Adrenal gland (tissue), 19 donors: ENCODE measurements at places on chromosomes 5 and 9. TPM values are rescaled to one million over a fixed set of nuclear protein-coding genes. Genes with fewer than 3 reads are reported as not detected.

FIBCD1 gene
- total RNA-seq, result 25.4 TPM

RASGRF2 gene
- total RNA-seq, result 1.5 TPM

PCDHGA2 gene
- total RNA-seq, result 3.1 TPM

DND1 gene
- total RNA-seq, result 0.28 TPM

IRX2 gene
- 0.14 TPM for total RNA-seq

LHFPL2 gene
- total RNA-seq, result 58.8 TPM

GRCh38 chr5:42811591-42812446 lies at the start of gene SELENOP:
SELENOP (minus strand) TSS chr5:42811892; CDS start chr5:42808353, 3,539 bp downstream.
- peak; percentile 84 for DNase-seq

GRCh38 chr9:123011878-123012528 lies 21.5 kb upstream of the GPR21 start:
- DNase-seq, result no peak

DNA sequence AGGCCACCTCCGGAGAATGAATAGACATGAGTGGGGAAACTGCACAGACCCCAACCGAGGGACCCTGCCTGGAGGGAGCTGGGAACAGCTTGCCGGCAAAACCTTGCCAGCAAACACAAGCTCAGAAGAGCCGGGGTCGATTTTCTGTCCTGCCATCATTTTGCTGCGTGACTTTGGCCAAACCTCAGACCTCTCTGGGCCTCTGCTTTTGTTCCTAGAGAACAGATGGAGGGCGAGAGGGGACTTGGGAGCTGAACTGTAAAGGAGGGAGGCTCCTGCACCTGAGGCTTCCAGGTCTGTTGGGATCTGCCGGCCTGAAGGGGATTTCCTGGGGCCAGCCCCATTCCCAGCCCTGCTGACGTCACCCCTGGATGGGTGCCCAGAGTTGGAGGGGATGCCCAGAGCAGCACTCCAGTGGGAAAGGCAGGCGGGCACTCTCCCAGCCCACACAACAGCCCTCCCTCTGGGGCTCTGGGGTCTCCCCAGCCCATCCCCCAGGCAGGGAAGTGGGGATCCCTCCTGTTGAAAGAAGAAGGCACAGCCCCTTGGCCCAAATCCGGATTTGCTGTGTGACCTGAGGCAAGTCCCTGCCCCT lies 40.4 kb upstream of the SYNPO start:
- DNase-seq, result peak; percentile 76

DNA sequence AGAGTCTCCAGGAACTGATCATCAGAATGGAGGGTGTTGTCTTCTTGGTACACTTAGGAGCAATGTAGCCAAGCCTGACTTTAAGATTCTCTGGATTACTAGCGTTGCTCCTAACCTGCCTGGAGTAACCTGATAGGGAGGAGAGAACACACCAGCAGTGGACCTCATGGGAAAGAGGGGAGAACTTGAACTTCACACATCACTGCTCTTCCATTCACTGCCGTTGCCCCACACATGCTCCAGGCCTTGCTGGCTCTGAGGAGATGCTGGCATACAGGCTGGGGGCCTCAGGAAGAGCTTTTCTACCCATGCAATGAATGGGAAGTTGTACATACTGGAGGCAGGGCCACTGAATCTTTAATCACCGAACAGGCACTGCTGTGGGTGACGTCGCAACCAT lies 60.3 kb upstream of the ADAMTS16 start:
- DNase-seq, result no peak

GRCh38 chr5:177600508-177601018 lies 631 bp downstream of the B4GALT7 start:
- DNase-seq, result peak; percentile 31

GRCh38 chr5:109825450-109825849 lies 135.7 kb downstream of the MAN2A1 start:
- DNase-seq, result no peak

DNA sequence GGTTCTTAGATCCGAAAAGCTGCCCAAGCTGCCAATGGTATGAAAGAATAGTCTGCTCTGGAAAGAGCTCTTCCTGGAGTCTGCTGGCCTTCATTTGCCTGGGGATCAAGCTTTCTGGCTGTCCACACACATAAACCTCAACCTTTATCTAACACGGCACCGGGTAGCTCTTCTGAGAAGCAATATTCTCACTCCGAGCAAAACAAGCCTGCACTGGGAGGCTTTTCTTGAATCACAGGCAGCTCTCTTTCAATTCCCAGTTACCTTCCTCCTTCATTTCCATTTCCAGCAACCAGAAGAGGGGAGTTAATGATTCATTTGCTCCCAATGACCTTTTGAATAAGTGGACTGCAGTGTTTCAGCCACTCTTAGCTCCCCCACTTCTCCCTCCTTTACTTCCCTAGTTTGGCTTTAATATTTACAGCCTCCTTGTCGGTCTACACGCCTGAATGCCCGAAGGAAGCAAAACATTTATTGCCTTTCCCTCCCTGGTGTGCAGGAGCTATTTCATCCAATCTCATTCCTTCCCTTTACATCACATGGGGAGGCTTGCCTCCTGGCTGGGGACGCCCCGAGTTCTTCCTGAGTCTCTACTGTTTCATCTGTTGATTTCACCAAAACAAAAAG lies 187.1 kb downstream of the ARHGEF28 start:
- DNase-seq, result no peak

DNA sequence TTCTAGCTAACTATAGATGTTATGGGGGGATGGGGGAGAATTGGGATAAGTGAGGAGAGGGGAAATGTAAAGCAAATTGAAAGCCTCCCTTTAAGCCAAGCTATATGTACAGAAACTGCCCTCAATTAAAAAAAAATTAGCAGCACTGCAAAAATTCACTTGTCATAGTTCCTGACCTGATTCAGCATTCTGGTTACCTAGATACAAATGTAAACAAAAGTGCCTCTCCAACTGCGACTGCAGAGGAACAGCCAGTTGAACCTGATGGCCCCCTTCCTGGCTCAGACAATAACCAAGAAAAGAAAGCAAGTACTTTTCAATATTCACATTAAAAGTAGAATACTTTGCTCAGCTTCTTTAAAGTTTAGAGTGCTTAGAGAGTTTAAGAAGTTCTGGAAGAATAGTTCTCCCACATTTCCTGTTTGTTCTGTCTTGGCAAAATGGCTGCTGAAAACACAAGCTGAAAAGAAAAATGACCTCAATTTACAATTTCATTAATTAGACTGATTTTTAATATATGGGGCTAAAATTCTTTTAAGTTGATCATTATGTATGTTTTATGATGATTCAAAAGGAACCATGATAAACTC lies 1.5 kb downstream of the FAM81B start:
- DNase-seq, result no peak
